ENCODE measurements at places on chromosomes 12 and 14.

GRCh38 chr12:44285321-44285960 is 449.6 kb downstream of the TMEM117 start:
- no peak for DNase-seq

- peak; percentile 2 for DNase-seq
Observed at GRCh38 chr12:18217966-18218365, 43.4 kb upstream of the PIK3C2G start.

DNA sequence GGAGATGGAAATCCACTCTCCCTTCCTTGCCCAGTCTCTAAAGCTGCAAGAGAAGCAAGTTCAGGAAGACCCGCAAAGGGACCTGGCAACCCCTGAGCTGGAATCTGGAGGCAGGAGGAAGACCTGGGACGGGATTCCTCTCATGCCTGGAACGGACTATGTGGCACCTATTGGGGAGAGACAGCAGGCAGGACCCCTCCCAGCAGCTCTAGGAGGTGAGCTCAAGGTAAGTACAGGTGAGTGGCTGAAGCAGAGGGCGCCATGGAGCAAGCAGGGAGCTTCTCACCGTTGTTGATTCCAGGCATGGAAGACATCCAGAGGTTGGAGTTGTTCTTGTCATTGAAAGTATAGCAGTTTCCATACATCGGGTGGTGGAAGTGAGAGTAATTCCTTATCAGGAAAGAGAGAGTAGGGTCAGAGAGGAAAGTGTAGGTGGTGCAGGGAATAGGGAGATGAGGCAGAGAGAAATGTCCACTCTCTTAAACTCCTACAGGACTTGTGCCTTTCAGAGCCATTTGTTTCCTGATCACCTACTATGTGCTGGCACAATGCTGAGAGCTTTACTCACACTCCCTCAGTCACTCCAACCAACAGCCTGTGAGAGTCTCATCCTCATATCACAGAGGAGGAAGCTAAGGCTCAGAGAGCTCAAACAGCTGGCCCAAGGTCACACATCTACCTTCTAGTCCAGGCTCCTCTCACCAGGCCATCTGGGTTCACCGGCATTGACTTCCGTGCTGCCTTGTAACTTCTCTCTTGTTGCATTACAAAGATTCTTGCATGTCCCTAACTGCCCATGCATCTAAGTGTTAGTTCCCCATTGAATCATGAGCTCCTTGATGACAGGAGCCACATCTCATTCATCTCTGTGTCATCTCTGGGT is 13.9 kb upstream of the TNFRSF1A start:
- DNase-seq: no peak

DNA sequence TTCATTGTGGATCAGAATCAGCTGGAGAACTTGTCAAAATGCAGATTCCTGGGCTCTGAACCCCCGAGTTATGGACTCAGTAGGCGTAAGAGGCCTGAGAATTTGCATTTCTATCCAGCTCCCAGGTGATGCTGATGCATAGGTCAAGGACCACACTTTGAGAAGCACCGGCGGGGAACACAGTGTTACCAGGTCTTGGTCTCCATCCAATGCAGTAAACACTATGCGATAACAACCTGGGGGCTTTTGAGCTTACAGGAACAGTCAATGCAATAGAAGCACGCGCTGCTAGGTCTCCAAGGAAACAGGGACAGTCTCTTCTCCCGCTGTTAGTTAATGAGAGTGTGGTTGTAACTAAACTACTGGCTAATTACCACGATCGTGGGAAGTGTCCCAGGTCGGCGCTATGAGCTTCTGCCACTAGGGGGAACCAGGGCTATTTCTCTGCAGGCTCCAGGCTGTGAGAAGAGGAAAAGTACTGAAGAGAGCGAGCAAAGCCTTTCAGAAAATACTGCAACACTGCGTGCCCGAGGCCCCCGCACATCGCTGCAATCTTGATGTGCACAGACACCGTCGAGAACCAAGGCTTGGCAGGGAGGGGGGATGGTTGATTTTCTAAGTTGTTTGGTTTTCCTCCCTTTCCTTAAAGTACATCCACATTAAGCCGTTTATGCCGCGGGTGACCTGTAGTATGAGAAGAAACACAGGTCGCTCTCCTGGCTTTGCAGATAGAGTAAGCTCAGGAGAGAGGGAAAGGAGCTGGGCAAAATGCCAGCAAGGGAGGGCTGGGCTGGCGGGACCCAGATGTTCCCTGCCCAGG is 52.0 kb upstream of the KCNA1 start:
- peak; percentile 68 for DNase-seq

DNA sequence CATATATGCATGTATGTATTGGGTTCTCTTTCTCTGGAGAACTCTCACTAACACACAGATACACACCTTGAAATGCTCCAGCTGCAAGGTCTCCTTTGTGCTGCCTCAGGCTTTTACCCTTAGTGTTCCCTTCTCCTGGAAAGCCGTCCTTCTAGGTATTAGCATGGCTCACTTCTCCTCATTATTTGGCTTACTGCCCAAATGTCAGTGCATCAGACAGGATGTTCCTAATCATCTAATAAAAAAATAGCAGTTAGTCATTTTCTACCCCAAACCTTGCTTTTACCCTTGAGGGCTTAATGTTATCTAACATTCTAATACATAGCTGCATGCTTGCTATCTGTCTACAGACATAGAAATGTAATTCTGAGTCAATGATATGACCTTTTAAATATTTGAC is 109.0 kb upstream of the SLC16A7 start:
- peak; percentile 14 for DNase-seq

GRCh38 chr12:99658671-99659349 is 11.3 kb downstream of the GARIN6 start:
- peak; percentile 7 for DNase-seq

DNA sequence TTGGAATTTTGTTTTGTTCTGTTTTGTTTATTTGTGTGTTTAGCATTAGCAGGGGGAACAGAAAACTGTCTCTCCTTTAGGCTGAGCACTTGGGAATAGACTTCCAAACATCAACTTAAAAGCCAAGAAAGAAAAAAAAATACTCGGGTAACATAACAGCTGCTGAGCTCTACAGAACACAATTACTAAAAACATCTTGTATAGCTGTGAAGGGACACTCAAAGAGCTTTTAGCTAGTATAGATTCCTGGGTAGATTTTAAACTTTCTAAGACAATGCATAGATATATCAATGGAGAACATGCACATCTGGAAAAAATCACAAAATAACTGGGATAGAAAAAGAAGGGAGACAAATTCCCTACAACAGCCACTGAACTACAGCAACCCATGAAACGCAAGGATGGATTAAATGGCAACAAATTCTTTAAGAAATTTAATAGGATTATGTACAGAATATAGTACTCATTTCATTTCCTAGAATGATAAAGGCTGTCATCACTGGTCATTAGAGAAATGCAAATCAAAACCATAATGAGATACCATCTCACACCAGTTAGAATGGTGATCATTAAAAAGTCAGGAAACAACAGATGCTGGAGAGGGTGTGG is 174.3 kb upstream of the KRR1 start:
- no peak for DNase-seq

DNA sequence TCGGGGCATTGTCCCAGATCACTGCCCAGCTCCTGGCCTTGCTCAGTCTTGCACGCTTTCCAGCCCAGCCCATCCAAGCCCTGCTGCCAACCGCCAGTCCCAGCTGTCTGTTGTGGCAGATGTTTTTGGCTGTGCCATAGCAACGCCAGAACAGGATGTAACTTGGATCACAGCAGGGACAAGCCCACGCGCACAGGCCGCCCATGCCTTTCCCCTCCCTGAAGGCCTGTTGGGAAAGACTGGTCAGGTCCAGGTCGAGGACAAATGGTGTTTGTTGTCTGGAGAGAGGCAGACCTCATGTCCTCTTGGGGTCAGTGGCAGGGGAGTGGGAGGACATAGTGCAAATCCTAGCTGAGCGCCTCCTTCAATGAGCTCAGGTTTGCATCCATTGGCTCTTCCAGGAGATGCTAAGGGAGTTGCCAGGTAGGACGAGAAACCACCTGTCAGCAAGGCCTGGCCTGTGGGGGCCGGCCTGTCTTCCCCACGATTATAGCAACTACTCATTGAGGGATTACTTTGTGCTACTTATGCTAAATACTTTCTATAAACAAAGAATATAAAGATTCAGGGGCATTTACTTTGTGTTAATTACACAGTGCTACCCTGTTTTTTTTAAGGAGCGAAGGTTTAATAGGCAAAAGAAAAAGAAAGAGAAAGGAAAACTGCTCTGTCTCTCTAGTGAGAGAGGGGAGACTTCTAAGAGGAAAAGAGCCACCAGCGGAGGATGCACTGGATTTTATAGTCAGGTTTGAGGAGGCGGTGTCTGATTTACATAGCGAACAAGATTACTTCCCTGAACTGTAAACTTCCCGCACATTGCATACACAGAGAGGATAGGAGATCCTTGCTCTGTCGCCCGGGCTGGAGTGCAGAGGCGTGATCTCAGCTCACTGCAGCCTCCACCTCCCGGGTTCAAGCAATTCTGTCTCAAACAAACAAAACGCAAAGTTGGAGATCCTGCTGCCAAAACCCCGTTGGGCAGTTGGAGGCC is 42.8 kb upstream of the CORO1C start:
- peak; percentile 60 for DNase-seq

- no peak for DNase-seq
Observed at GRCh38 chr12:100797246-100797645, 2.7 kb downstream of the ANO4 start.

- DNase-seq: no peak
Observed at GRCh38 chr14:21205026-21205677, 49.3 kb upstream of the OR5AU1 start.

DNA sequence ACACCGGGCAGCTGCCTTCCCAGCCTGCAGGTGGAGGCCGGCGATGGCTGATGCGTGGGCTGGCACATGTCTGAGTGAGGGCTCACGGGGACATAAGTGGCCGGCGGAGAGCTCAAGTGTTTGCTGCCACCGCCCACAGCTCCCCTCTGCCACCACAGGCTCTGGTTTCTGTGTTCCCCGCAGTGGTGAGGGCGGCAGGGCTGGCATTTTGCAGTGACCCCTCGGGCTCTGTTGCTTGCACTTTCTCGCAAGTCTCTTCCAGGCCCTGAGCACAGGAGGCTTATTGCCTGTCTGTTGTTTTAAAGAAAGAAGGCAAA is 271.0 kb upstream of the RTL1 start:
- no peak for DNase-seq

DNA sequence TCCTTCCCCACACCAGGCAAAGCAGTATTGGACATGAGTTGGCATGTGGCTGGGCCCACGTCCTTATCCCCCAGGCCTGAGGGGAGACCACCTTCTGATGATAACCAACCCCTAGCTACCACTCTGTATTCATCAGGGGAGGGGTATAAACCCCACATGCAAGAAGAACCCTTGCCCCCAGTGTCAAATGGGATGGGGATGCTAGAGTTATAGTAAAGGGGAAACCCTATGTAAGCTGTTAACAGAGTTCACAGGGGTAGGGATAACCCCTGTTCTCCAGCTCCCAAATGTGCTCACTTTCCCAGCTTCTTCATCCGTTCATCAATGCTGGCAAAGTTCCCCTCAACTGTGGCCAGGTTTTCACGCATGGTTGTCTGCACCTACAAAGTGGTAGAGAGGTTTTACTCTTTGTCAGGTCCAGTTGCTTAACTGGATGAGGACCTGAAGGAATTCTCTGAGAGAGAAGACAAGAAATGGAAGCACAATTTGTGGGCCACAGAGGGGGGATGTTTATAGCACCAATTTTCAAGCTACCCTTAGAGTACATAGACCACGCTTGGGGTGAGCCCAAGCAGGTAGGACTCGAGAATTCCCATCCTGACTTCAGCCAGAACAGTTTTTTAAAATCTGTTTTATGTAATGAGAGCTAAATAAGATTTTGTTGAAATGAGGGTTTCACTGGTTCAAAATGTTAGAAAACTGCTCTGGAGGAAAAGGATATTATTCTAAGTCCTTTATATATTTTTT is 7.9 kb downstream of the MBD6 start:
- no peak for DNase-seq

Measured in iris pigment epithelial cell (primary cell).